ENCODE measurements at places on chromosomes 16 and 17. TPM values are rescaled to one million over a fixed set of nuclear protein-coding genes. Genes with fewer than 3 reads are reported as not detected.

The IKZF3 gene
- polyA plus RNA-seq, result 18.8 TPM

The SCIMP gene
- polyA plus RNA-seq, result 0.72 TPM

The NLRC5 gene
- polyA plus RNA-seq, result 80.0 TPM

The TCAP gene
- polyA plus RNA-seq, result not detected

The KIF1C gene
- polyA plus RNA-seq, result 3.0 TPM

The CRHR1 gene
- polyA plus RNA-seq, result not detected

The HOXB3 gene
- polyA plus RNA-seq, result 0.19 TPM

The PLCG2 gene
- 8.7 TPM for polyA plus RNA-seq

The PIPOX gene
- polyA plus RNA-seq, result 1.2 TPM

The ALDH3A2 gene
- 23.6 TPM for polyA plus RNA-seq

The TBC1D3E gene
- polyA plus RNA-seq, result not detected

The SPN gene
- 124 TPM for polyA plus RNA-seq

The CCL17 gene
- not detected for polyA plus RNA-seq

The PIK3R6 gene
- polyA plus RNA-seq, result 0.47 TPM

The KRT17 gene
- not detected for polyA plus RNA-seq

The SULT1A3 gene
- polyA plus RNA-seq, result not detected

The MMP15 gene
- not detected for polyA plus RNA-seq

The NPIPA5 gene
- polyA plus RNA-seq, result 1.9 TPM

The DNASE1L2 gene
- polyA plus RNA-seq, result not detected

The DHRS7C gene
- polyA plus RNA-seq, result not detected

The KCNG4 gene
- polyA plus RNA-seq, result not detected

The SPATA32 gene
- polyA plus RNA-seq, result 0.81 TPM

The GLG1 gene
- 137 TPM for polyA plus RNA-seq

The APOBR gene
- 0.38 TPM for polyA plus RNA-seq

The DHX38 gene
- polyA plus RNA-seq, result 36.9 TPM

The LPCAT2 gene
- polyA plus RNA-seq, result not detected

The CTNS gene
- polyA plus RNA-seq, result 8.7 TPM

The CUEDC1 gene
- polyA plus RNA-seq, result not detected

The C16orf46 gene
- 0.16 TPM for polyA plus RNA-seq

The QPRT gene
- polyA plus RNA-seq, result 0.53 TPM

The SLC47A2 gene
- not detected for polyA plus RNA-seq

The PRSS33 gene
- not detected for polyA plus RNA-seq

The MT1A gene
- not detected for polyA plus RNA-seq

The COG4 gene
- 52.4 TPM for polyA plus RNA-seq

The ZFPM1 gene
- polyA plus RNA-seq, result 0.36 TPM

The IRX5 gene
- polyA plus RNA-seq, result not detected

The TEKT1 gene
- not detected for polyA plus RNA-seq

The C17orf50 gene
- polyA plus RNA-seq, result 2.1 TPM

The PPL gene
- not detected for polyA plus RNA-seq

The CD300A gene
- 10.0 TPM for polyA plus RNA-seq

The WSCD1 gene
- polyA plus RNA-seq, result not detected

The FGF11 gene
- 0.22 TPM for polyA plus RNA-seq

The PIK3R5 gene
- polyA plus RNA-seq, result 44.0 TPM

The SMIM22 gene
- polyA plus RNA-seq, result not detected

The SPOP gene
- polyA plus RNA-seq, result 75.9 TPM

The SP2 gene
- 13.0 TPM for polyA plus RNA-seq

The DHX40 gene
- polyA plus RNA-seq, result 24.0 TPM

The CACNG5 gene
- not detected for polyA plus RNA-seq

The SLC2A4 gene
- not detected for polyA plus RNA-seq

The SECTM1 gene
- not detected for polyA plus RNA-seq

The PRAC2 gene
- polyA plus RNA-seq, result not detected

The DOC2A gene
- not detected for polyA plus RNA-seq
